Activated T-cell treated with anti-CD3 and anti-CD28 coated beads, Interleukin-2, amount 50 U/mL, for 48 hours (primary cell): ENCODE measurements at places on chromosomes 2 and 18.
A peak's percentile ranks its signal among the peaks of the same experiment; 100 is the strongest.

DNA sequence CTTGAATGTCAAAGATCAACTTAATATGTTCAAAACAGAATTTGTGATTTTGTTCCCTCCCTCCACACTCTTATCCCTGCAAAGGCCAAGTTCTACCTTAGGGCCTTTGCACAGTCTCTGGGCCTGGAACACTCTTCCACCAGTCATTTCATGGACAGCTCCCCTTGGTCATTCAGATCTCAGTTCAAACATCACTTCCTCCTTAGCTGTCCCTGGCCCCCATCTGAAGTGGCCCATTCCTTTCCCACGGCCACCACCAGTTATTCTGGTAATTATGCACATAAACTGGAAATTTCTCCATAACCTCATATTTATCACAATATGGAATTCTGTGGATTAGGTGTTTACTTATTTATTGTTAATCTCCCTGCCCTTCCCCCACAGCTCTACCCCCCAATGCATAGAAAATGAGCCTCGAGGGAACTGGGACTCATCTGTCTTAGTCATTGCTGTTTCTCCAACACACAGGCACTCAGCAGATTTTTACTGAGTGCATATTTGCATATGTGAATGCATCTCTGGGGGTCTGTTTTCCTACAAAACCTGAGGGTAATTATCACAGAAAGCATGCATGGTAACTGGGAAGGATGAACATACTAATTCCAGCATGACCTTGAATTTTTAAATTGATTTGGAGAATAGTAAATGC lies 35.5 kb upstream of the SPTBN1 start:
- DNase-seq: no peak

- DNase-seq: no peak
These were observed 52.9 kb upstream of the XDH start for GRCh38 chr2:31467426-31467825.

- DNase-seq: no peak
These were observed 24.2 kb downstream of the LDLRAD4 start for GRCh38 chr18:13242797-13243196.

DNA sequence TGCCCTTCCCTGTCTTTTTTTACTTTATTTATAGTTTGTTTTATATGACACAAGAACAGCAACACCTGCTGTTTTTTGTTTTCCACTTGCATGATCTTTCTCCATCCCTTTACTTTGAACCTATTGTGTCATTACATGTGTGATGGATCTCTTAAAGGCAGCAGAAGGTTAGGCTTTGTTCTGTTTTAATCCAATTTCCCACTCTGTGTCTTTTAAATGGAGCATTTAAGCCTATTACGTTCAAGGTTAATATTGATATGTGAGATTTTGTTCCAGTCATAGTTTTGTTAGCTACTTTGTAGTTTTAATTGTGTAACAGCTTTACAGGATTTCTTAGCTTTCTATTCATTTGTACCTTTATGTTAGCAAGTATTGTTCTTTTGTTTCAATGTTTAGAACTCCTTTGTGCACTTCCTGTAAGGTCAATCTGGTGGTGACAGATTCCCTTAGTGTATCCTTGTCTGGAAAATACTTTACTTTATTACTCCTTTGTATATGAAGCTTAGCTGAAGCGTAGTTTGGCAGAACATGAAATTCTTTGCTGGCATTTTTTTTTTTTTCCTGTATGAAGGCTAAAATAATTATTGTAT lies 1443.0 kb upstream of the LRRTM1 start:
- no peak for DNase-seq

DNA sequence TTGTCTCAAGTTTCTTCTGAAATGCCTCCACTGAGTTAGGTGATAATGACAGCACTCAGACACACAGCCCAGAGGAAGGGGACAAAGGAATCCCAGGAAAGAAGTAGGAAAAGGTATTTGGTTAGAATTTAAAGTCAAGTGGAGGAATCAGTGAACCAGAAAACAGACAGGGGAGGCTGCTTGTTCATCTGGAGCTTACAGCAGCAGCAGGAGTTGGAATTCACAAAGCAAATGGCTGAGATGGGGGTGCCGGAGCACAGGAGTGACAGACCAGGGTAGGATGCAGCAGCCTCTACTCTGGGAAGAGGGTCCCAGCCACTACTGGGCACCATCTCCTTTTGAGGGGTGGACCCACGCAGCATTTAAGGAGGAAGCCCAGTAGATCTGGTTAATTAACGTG lies 104.8 kb downstream of the ST6GAL2 start:
- no peak for DNase-seq

GRCh38 chr2:111209045-111209514 lies 88.4 kb downstream of the BCL2L11 start:
- no peak for DNase-seq

DNA sequence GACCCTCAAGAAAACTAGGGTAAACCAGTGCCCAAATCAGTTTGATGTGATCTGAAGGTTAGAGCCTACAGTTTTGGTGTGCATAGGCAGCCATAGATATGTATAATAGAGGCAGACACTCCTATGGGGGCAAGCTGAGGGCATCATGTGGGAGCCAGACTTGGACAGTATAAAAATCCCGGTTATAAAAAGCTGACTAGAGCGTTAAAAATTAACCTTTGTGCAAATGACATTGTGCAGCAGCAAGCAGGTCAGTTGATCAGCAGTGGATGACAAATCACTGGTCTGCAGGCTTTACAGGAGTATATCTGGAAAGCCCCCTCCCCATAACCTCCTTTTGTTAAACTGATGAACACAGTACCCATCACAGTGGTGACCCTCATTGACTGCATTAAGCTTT lies 107.8 kb downstream of the CTNNA2 start:
- no peak for DNase-seq

DNA sequence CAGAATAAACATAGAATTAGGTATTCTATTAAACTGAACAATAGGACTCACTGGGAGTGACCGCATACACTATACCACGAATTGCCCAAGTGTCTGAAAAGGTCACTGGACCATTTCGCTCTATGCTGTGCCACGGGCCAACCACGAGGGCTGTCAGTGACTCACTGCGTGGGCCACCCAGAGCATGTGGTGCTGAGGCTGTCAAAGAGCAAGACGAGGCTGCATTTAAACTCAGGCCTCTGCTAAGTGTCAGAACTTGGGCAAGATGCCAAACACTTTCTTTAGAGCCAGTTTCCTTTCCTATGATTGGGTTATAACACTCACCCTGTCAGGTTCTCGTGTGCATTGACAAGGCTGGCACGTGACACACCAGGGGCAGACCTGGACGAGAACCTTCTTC lies 97.5 kb downstream of the SH3YL1 start:
- DNase-seq: peak; percentile 22

DNA sequence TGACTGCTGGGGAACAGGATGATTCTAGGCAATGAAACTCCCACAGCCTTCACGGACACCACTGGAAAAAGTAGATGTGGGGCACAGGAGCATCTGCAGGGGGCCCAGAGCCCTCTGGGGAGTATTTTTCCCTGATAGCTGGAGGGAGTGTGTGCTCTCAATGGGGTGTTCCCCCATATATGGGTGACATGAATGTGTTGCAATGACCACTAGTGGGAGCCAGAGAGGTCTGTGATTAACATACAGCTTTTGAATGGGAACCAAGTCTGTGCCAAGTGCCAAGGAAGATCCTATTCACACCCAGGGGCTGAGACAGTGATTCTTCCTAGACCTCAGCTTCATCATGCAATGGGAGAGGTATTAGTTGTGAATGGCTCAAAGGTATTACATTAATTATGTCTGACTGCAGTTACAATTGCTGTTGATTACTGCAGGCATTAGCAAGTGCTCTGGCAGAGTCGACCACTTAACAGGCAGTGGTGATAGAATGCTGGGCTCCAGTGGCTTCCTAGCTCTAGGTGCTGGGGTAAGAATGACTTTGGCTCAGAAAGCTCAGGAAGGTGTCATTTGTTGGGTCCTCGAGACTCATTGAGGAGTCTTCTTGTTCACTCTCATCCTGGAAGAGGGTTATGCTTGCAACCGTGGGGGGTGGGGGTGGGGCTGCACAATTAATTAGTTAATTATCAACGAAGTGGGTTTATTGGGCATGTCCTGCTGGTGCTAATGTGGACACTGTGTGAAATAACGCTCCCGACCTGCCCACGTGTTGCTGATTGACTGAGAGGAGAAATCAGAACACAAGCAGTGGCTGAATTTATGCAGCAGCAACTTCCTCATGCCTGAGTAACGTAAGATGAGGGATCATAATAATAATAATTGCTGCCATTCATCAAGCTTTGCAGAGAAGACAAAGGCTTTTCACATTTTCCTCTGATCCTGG lies 194.1 kb downstream of the CLIP4 start:
- peak; percentile 40 for DNase-seq

DNA sequence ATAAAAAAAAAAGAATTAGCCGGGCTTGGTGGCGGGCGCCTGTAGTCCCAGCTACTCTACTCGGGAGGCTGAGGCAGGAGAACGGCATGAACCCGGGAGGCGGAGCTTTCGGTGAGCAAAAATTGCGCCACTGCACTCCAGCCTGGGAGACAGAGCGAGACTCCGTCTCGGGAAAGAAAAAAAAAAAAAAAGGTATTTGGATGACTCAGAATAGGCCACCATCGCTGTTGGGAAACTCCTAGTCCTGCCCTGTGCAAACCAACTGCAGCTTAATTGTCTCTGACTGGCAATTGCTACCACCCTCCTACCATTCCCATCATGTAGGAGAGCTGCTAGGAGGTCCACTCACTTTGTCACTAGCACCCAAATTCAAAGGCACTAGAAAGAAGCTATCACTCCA lies 43.5 kb downstream of the ATP8B1 start:
- no peak for DNase-seq

GRCh38 chr2:206611736-206612135 lies 30.6 kb upstream of the FAM237A start:
- no peak for DNase-seq

DNA sequence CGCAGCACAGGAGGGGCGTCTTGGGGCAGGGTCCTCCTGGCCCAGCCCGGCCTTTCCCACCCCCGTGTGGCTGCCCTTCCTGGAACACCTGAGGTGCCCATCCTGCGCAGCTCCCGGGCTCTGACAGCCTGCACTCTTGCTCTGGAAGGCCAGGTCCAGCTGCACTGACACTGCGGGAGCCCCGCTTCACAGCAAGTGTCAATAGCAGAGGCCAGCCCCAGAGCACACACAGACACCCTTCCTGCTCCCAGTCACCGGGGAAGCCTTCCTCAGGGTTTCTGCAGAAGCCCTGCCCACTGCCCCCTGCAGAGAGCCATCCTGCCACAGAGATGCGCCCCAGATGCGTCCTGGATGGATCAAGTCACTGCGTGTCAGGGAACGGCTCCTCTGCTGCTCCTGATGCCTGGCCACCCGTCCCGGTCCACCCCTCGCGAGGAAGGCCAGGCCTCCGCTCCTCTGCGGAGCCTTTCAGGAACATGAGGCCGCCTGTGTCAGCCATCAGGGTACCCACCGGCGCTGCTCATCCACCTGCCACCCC lies 519.2 kb upstream of the MYT1L start:
- DNase-seq: no peak

DNA sequence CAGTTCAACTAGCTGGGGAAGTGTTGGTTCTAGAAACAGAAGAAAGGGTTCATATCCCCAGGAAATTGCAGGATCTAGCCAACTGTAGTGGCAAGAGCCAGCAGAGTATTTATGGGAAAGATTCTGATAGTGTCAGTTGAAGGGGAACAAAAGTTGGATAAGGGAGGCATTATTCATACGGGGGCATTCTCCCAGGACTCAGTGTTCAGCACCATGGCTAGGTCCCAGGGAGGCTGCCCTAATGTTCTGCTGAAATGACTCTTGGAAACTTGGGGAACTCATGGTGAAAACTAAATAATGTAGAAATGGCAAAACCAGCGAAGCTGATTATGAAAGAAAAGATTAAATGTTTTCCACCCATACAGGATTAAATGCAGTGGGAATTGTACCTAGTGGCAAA lies 543.7 kb downstream of the TRIB2 start:
- DNase-seq: no peak
